ENCODE measurements at places on chromosomes 12 and 14.

GRCh38 chr12:30088259-30088995 is 304.7 kb upstream of the TMTC1 start:
- DNase-seq: no peak

- DNase-seq: peak; percentile 33
Observed at GRCh38 chr12:22656376-22656775, 31.4 kb downstream of the ETNK1 start.

DNA sequence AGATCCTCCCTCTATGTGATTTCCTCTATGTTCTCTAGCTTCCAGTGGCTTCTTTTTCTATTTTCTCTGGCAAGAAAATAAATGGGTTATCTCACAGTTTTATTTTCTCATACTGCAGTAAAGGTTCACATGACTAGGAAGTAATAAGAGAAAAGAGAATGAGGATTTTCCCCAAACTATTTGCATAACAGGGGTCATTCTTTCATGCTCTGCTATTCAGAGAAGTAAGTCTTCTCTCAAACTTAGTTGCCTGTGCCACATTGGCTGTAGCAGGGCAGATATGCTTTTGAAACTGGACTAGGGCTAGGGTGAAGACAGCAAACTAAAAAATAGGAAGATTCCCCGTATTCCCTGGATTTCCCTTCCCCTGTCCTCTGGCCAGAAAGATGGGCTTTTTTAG is 57.4 kb downstream of the ACSM4 start:
- DNase-seq: peak; percentile 19

GRCh38 chr14:101043891-101044290 is 140.4 kb upstream of the RTL1 start:
- DNase-seq: no peak

GRCh38 chr12:75641031-75641780 is 129.8 kb upstream of the KRR1 start:
- peak; percentile 48 for DNase-seq

DNA sequence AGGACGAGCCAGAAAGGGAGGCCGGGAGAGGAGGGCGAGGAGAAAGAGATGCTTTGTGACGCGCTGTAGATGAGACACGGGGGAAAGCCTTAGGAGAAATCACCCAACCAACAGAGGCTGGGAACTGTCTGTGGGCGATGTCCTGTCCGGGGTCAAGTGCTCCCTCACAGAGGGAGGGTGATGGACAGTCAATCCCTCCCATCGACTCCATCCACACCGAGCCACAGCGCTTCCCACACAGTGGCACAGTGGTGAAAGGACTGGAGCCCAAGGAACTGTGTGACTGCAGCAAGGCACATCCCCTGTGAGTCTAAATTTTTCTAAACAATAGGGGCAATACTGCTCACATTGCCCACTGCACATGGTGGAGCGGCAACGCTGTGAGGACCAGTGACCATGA is 89.1 kb downstream of the TTC7B start:
- no peak for DNase-seq

GRCh38 chr14:104290058-104290667 is 151.8 kb downstream of the KIF26A start:
- no peak for DNase-seq

DNA sequence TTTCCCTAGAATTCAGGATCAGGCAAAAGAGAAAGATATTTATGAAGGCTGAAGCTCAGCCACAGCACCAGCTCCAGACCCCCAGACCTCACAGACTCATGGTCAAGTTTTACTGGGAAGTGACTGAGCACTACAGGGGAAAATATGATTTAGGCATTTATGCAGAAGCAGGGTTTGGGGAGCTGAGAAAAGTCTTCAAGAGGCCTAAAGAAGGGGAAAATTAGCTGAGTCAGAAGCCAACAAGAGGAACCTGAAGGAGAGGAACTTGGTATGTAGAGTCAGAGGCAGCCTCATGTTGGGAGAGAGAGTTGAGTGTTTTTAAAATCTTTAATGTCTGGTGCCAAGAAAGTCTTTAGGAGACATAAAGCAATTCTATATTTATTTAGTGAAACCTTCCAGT is 63.0 kb downstream of the FOS start:
- peak; percentile 87 for DNase-seq

GRCh38 chr12:9864913-9865675 is 4.1 kb downstream of the CLEC2B start:
- peak; percentile 41 for DNase-seq

DNA sequence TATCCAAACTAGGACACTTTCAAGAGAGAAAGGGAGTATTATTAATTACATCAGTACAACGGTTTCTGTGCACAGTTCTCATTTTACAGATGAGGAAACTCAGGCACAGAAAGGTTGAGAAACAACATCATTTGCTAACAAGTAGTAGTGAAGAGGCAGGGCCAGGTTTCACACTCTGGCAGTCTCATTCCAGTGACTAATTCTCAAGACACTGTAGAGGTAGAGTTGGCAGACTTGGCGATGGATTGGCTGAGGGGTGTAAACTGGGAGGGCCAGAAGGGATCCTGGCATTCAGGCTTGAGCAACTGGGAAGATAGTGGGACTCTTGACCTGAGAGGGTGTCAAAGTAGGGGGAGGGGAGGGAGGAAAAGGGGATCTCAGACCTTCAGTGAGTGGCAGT is 73.8 kb upstream of the BDKRB2 start:
- DNase-seq: no peak

DNA sequence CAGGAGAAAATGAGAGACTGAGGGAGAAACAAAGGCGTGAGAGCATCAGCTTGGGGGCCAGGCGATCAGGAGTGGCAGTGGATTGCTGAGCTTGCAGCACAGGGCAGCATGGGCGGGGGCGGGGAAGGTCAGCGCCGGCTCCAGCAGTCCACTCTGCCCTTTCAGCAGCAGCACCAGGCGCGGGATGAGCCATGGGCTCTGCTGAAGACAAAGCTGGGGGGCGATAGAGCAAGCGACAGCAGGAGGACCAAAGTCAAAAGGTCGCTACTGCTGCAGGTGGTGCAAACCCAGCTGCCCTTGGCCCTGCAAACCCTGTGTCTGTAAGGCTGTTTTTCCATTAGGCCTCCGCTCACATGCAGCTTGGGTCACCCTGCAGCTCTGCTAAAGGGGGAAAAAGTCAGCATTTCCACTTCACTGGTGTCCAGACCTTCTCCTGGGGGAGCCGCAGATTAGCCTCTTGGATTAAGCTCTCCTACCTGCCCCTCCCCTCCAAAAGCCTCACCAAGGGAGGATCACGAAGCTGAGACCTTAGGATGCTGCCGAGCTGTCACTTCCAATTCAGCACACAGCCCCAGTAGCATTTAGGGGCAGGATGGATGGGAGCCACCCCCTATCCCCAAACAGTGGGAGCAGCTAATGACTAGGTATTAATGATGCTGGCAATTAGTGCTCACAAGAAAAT is 204.8 kb downstream of the DPF3 start:
- DNase-seq: no peak

- DNase-seq: no peak
Observed at GRCh38 chr12:32615441-32615840, 63.7 kb upstream of the DNM1L start.

DNA sequence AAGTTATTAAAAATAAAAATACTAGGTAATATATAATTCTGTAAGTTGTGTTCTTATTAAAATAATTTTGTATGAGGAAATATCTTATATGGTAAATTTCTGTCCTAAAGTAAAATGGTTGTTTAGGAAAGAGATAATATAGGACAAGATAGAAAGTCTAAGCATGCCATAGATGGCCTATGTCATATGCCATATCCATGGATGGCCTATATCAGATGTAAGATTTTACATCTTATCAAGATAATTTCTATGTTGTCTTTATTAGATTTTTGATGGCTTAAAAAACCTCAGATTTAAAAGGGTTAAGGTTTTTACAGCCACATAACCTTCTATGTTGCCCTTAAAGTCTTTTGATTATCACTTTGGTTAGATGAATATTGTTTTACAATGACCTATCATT is 52.6 kb downstream of the CATSPERB start:
- no peak for DNase-seq

DNA sequence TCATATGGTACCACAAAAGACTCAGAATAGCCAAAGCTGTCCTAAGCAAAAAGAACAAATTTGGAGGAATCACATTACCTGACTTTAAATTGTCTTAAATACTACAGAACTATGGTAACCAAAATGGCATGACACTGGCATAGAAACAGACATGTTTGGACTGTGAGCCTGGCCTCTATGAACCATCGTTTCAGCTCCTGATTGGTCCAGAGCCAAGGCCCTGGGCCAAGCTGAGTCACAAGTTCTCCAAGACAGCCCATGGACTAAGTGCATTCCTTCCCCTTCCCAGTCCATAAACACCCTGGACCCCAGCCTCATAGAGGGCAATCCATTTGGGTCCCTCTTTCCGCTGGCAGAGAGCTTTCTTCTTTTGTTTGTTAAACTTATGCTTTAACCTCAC is 12.1 kb upstream of the PRR4 start:
- no peak for DNase-seq

DNA sequence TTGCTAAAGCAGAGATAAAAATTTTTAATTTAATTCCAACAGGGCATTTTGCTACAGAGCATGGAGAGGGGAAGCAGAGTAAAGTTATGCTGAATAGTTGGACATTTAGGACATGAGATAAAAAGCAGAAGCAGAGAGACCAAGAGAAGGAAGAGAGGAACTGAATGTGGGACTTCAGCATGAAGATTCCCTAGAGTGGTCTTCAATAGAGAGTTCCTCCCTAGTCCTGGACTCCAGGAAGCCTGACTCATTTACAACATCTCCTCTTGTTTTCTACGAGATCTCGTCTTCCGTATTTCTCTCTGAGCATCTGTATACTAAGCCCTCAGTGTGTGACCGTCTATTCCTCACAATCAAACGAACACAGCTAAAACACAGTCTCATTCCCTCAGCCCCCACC is 35.2 kb upstream of the IFT81 start:
- peak; percentile 85 for DNase-seq

- DNase-seq: no peak
Observed at GRCh38 chr12:16726879-16727278, 120.9 kb upstream of the LMO3 start.
